LNCaP clone FGC (cell line): ENCODE measurements at places on chromosomes 7 and 10.

GRCh38 chr7:142414135-142414534 lies 156.3 kb upstream of the PRSS58 start:
- no peak for DNase-seq

- DNase-seq, result no peak
Observed at GRCh38 chr7:41808541-41808940, 105.7 kb upstream of the INHBA start.

DNA sequence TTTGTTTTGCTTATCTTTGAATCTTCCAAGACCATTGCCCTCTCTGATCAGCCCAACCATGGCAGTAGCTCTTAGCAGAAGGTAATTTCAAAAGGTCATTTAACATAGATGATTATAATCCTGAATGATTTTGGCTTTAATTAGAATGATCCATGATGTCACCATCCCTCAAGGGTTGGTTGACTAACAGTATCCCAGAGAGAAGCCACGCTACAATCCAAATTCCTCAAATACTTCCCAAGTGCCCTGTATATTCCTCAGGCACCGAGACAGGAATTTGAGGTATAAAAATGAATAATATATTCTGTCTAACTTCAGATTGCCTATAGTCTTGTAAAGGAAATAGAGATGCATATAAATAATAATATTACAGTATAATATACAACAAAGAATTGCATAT lies 42.1 kb upstream of the TMEM196 start:
- DNase-seq, result no peak

DNA sequence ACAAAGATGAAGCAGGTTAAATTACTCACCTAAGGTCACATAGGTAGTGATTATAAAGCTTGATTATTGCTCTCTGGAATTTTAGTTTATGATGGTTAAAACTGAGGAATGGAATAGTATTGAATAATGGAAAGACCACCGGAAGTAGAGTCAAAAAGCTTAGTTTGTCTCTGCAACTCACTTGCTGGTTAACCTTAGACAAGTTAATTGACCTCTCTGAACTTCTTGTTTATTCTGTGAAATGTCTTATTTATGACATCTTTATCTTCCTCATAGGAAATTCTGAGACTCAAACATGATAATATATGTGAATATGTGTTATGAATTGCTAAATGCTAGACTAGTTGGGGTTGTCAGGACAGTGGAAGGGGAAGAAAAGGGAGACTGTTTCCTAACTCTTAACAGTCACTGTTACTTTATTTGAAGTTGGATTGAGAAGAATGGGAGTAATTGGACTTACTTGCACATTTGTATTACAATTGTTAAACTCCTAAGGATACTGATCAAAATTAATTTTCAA lies 9.6 kb downstream of the DLD start:
- no peak for DNase-seq

DNA sequence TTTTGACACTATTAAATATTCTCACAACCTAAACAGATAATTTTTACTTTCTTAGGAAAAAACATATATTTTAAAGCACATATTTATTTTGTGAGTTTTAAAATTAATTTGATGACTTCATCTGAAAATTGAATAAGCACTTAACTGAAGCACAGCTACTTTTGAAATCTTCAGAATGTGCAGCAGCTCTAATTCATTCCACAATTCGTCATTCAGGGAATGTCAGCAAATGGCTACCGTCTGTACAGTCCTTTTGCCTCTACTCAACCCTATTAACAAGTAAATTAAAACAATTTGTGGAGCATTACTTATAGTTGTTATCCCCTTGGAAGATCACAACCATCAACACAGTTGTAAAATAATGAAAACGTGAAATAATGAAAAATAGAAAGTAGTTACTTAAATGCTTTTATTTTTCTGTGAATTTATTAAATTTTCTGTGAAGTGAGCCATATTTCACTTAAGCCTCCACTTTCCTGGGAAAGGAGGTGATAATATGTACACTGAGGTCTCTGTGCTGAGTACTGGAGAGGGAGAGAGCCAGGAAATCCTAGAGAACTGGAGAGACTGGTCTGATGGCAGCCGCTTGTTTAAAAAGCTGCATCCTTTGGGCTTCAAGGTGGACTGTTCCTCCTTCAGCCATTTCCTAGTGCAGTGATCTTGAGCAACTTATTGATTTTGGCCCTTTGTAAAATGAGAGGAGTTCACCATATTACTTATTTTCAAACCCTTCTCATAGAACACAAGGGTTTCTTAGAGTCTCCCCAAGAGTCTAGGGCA lies 70.6 kb downstream of the REEP3 start:
- peak; percentile 78 for DNase-seq

DNA sequence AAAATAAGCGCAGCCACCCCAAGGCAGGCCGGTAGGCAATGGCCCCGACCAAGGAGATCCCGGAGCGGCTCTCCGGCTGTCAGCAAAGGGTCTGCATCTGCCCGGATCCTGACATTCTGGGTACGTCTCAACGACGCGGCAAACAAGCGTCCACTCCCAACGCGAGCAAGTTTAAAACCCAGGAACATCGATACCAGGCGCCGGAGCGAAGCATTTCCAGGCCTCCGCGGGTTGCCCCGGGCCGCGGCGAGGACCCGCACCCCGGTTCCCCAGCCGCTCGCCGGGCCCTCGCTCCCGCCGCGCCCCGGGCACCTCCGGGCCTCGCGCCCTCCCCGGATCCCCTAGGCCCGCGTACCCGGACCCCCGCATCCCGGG lies 453 bp downstream of the URGCP start:
- DNase-seq, result no peak

DNA sequence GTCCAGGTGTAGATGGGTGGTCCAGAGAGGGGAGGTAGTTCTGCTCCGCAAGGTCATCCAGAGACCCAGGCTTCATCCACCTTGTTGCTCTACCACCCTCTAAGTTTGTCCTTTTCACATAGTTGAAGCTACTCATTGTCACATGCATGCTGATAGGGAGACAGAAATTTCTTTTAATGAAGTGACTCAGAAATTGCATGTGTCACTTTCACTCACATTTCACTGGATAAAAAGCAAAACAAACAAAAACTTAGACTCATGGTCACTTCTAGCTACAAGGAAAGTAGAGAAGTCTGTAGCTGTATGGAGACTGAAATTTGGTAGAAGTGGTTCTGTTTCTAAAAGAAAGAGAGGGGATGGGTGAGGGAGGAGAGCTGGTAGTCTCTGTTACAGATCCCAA lies 161.9 kb downstream of the SORCS3 start:
- DNase-seq, result no peak

DNA sequence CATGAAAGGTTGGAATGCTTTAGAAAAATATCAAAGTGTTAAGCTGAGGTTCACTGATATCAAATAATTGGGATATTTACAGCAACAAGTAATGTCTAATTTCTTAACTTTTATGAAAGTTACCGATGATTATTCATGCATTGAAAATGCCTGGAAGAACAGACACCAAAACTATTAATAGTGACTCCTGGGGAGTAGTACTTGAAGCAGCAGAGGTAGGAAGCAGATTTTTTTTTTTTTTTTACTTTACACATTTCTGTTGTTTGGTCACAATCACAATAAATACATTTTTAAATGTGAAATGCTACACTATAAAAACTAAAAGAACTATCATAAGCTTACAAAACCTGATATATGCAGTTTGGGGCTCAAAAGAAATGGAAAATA lies 70.5 kb upstream of the FGL2 start:
- DNase-seq, result no peak

- DNase-seq, result no peak
Observed at GRCh38 chr7:128247640-128248194, 6.6 kb downstream of the LEP start.

DNA sequence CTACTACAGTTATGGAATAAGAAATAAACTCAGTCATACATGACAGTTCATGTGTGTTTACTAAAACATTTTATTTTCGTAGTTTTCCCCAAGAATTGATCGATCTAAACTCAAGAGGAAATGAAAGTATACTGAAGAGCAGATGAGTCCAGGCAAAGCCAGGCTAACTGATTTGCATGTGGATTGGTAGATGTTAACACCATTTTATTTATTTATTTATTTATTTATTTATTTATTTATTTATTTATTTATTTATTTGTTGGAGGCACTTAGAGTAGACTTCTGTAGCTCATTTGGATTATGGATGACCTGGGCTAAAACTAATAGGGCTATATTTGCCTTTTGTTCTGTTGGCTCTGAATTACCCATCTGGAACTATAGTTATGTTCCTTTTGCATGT lies 68.5 kb upstream of the DKK1 start:
- DNase-seq, result no peak

GRCh38 chr7:138814816-138815332 lies 16.9 kb upstream of the ATP6V0A4 start:
- no peak for DNase-seq

DNA sequence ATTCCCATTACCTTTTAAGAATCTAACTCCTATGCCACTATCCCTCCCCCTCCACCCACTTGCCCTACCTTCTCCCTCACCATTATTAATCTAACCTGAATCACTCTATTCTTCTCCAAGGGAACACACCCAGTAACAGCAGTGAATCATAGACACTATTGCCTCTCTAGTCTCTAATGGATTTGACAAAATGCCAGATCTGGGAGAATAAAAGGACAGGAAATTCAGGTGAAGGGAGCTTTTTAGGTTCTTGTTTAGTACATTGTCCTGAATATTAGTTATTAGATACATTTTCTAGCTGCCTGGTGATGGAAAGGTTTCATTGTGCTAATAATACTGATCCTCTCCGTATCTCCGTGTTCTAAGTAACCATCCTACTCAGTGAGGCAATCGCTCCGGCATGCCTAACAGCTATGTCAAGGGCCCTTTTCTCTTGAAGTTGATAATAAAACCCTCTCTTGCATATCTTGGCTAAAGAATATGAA lies 4.1 kb upstream of the SFR1 start:
- no peak for DNase-seq

GRCh38 chr10:20659225-20659624 lies 237.9 kb downstream of the NEBL start:
- no peak for DNase-seq

DNA sequence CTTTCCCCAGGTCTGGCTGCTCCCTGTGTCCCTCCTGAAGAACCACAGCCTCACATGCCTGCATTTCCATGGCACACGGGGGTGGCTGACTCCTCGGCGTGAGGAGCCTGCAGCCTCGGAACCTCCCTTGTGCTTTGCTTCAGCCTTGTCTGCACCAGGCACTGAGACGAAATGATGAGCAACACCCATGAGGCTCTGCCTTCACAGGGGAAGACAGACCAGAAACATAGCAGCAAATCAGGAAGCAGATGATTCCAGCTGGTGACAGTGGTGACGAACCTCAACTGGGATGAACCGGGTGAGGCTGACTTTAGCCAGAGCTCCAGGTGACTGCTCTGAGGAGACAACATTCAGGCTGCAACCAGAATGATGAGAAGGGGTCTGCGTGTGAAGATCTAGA lies 84.5 kb upstream of the SMNDC1 start:
- DNase-seq, result no peak

DNA sequence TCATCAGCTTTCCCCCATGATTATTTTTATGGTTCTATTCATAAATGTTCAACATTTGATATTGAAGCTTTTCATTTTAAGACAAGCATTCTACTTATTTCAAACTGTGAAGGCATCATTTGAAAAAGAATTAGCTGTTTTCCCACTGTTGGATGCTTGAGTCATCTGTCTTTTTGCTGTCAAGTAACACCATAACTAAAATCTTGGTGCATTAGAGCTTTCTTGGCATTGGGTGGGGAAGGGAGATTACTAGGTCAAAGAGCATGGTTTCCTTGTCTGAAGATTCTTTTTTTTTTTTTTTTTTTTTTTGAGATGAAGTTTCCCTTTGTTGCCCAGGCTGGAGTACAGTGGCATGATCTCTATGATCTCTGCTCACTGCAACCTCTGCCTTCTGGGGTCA lies 68.5 kb downstream of the CTBP2 start:
- no peak for DNase-seq

GRCh38 chr10:34933676-34934075 lies 118.6 kb upstream of the PARD3 start:
- no peak for DNase-seq

DNA sequence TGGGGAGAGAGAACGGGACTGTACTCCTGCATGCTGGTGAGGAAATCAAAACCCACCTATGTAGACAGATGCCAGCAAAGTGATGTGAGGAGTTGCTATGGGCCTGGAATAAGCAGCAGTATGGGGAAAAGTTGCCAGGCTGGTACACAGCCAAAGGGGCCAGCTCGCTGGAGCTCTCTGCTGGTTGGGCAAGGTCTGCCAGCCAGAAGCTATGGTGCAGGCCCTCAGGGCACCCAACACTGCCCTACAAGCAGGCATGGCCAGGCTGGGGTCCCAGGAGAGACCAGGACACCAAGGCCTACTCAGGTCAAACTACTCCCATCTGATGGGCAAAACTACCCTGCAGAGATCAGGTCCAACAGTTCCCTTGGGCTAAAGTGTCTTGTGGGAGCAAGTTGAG lies 916.6 kb downstream of the IPMK start:
- no peak for DNase-seq

GRCh38 chr7:49327155-49327554 lies 402.8 kb downstream of the CDC14C start:
- no peak for DNase-seq

DNA sequence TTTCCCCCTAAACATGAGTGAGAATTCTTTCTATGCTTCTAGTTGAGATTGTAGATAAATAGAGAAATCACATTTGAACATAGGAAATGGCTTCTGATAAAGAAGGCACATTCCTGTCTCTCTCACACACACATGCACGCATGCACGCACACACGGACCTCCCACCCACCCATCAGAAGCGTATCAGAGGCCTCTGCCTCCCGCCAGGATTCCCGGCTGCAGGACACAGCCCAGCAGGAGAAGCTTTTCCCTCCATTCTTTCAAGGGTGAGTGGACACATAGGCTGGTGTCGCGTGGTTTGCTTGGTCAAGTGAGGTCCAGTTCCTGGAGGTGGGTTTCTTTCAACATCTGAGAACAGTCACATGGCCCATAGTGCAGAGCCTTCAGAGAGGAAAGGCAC lies 34.2 kb downstream of the KLF6 start:
- no peak for DNase-seq

GRCh38 chr10:31343009-31343408 lies 24.0 kb downstream of the ZEB1 start:
- no peak for DNase-seq

- DNase-seq, result no peak
Observed at GRCh38 chr7:54544149-54544526, 2.0 kb downstream of the VSTM2A start.

DNA sequence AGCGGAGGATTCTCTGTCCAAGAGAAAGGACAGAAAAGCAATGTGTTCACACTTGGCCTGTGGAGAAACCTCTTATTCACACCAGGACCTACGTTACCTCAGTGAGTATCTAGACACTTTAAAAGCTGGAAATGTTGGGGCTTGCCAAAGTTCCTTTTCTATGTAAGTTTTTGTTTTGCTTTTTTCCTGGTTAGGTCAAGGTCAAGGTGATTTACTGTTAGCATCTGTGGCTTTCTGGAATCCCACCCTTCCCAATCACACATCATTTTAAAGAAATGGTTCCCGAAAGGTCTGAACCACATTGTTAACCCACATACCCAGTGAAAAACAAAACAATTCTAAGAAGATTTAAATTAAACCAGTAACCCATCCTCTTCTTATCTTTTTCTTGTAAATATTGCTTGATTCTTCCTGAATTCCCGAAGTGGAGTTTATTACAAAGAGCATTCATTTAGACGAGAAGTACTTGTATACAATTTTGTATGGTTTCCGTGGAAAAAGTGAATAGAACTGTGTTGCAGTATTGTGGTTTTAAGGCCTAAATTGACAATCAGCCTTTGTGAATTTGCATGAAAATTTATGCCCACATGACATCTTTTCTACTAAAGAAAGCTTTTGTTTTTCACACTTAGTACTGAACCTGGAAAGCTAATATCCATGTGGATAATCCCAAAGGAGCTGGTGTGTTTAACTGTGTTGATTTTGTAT lies 827.0 kb upstream of the IGFBP3 start:
- no peak for DNase-seq
